ENCODE measurements at places on chromosomes 2 and 18.
A peak's percentile ranks its signal among the peaks of the same experiment; 100 is the strongest.

DNA sequence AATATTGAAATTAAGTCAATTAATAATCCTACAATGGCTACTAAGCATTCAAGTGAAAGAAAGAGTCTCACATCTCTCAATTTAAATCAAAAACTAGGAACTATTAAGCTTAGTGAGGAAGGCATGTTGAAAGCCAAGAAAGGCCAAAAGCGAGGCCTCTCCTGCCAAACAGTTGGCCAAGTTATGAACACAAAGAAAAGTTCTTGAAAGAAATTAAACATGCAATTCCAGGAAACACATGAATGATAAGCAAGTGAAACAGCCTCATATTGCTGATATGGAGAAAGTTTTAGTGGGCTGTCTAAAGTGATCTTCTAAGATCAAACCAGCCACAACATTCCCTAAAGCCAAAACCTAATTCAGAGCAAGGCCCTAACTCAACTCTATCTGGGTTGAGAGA is 11.8 kb downstream of the RDH14 start:
- no peak for DNase-seq

DNA sequence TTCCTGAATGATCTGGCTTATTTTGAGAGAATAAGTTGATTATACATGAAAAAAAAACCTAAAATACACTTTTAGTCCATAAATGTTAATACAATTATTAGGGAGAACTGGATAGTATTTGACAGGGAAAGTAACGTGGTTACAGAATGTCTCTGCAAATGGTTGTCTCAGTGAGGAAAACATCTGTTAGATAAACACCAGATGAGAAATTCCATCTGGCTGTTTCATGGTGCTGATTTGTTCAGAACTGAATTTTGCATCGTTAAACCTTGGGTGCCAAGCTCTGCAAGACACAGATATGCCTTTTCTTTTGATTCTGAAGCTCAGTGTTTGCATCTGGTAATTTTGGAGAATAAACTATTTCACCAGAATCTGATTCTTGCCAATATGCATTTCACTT is 90.4 kb downstream of the SCN3A start:
- peak; percentile 61 for DNase-seq

DNA sequence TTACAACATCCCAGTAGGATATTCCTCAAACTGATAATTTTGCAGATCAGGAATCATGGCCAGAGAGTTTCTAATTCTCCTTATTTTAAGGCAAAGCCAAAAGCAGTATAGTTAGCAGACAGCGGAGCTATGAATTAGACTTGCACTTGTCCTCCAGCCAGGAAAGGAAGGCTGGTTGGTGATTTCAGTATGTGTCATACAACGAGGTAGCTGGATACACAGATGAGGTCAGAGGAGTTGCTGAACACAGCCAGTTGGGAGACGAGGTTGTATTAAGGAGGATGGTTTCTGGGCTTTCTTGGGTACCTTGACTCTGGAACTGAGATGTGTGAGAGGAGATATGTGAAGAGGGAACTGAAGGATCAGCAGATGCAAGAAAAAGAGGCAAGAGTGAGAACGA is 185.2 kb downstream of the SOX11 start:
- DNase-seq: peak; percentile 84

DNA sequence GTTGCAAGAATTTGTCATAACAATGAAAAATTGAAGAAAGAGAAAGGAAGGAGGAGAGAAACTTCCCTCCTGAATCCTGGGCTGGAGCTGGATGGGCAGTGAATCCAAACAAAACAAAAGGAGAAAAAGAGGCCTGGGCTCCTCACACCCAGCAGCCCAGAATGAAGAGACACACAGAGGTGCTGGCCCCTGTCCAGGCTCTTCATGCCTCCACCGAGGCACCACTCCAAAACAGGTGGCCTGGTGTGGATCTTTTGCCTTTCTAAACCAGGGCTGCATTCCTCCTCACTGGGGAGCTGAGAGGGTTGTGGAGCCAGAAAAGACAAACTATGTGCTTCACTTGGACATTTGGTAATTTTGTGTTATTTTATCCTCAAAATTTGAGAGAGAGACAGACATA is 76.0 kb downstream of the FAM124B start:
- DNase-seq: no peak

GRCh38 chr2:231170055-231170454 is 28.4 kb upstream of the ARMC9 start:
- no peak for DNase-seq

GRCh38 chr2:18362696-18363095 is 197.8 kb downstream of the RDH14 start:
- peak; percentile 99 for DNase-seq

GRCh38 chr2:222442665-222443064 is 18.3 kb downstream of the SGPP2 start:
- DNase-seq: no peak

GRCh38 chr2:168583064-168583709 is 127.1 kb downstream of the CERS6 start:
- peak; percentile 65 for DNase-seq

DNA sequence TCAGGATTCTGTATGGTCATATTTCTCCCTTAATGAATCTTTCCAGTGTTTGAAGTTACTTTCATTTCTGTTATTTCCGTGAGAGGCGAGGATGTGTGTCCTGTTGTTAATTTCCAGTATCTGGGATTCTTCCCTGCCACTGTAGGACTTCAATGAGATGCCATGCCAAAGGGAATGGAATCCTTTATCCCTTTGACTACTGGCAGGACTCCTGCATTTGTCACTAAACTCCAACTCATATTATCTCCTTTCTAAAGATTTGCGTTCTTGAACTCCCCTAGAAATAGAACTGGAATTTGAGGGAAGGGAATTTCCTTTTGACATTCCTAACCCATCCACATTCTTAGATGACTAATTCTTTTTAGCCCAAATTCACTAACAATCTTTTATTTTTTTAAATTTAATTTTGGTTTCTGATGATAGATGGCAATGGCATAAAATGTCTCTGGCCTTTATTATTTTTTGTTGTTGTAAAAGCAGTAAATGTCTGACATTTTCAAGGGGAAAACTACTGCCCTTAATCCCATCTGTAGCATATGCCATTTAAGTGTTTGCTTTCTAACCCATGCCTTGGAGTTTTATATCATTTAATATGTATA is 87.8 kb upstream of the EML6 start:
- peak; percentile 72 for DNase-seq

DNA sequence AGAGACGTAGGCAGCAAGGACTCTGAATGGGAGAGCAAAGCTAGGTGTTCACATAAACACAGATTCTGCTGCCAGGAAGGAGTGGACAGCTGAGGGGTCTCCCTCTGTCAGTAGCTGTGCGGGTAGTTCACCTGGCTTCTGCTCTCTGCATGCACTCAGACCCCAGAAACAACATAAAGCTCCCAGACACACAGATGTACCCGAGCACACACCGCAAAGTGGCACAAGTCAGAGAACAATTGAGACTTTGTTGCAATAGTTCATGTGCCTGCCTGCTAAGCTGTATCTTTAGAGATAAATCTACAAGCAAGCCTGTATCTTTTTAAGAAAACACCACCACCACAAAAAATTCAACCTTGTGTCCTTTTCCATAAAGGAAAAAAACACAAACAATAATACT is 420.0 kb upstream of the ST6GAL2 start:
- no peak for DNase-seq

- peak; percentile 96 for DNase-seq
Observed at GRCh38 chr18:2515171-2515787, 56.0 kb downstream of the METTL4 start.

DNA sequence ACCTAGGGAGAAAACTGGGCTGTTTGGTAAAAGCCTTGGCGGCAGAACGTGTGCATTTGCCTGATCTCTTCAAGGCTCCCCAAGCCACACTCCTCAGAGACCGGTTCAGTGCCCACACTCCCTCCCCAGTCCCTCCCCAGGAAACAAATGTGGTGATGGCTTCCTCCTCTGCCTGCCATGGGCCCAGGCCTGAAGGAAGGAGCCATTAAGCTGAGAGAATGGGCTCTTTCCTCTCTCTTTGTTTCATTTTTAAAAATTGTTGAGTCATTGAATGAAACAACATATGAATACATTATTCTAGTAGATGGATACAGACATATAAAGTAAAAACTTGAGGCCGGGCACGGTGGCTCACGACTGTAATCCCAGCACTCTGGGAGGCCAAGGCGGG is 50.6 kb upstream of the YWHAQ start:
- no peak for DNase-seq

- DNase-seq: peak; percentile 5
Observed at GRCh38 chr2:155997538-155997937, 335.0 kb downstream of the NR4A2 start.

GRCh38 chr2:26767894-26768487 is 3.9 kb downstream of the SLC35F6 start:
- DNase-seq: no peak

GRCh38 chr2:10619643-10620042 is 70.1 kb downstream of the NOL10 start:
- peak; percentile 38 for DNase-seq

- peak; percentile 79 for DNase-seq
Observed at GRCh38 chr2:46643951-46644350, 164.6 kb downstream of the TMEM247 start.

GRCh38 chr18:72820571-72820970 is 47.2 kb downstream of the NETO1 start:
- DNase-seq: no peak

GRCh38 chr2:42342795-42343241 is 18.2 kb downstream of the COX7A2L start:
- DNase-seq: no peak

- DNase-seq: no peak
Observed at GRCh38 chr2:115939902-115940301, 1497.5 kb downstream of the DPP10 start.

DNA sequence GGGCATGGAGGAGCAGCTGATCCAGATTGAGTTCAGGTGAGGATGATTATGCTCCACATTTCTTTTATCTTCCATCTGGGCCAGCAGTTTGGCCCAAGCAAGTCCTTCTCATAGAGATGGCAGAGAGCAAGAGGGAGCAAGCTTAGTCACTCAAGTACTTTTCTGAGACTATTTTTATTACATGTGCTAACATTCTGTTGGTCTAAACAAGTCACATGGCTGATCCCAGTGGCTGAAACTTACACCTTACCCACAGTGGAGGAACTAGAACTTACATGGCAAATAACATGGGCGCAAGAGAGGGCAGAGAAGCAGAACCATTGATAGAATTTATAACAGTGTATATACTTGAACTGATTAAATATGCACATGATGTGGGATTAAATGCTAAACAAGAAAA is 105.7 kb downstream of the KYNU start:
- DNase-seq: no peak

GRCh38 chr2:239669899-239670460 is 269.2 kb upstream of the HDAC4 start:
- DNase-seq: no peak

DNA sequence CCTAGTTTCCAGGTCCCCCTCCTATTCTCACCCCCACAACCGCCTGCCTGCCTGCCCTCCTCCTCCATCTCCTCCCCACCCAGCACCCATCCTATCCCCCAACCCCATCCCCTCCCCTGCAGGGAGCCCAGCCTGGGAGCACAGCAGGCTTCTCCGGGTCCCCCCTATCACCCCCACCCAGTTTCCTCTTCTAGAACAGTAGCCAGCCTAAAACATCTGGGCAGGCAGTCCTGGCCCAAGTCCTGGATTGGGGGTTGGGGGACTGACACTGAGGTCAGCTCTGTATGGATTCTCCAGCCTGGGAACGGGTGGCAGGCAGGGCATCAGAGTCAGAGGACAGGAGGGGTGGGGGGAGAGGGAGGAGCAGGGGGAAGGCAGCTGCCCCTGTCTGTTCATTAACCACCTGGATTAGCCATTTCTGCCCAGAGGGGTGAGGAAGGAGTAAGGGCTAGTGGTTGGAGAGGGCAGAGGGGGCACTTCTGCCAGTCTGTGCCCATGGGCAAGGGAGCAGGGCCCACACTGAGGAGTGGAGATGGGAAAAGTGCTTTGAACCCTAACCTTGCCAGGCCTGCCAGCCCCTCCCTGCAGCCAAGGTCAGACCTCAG is 60.0 kb downstream of the TNS1 start:
- DNase-seq: no peak

DNA sequence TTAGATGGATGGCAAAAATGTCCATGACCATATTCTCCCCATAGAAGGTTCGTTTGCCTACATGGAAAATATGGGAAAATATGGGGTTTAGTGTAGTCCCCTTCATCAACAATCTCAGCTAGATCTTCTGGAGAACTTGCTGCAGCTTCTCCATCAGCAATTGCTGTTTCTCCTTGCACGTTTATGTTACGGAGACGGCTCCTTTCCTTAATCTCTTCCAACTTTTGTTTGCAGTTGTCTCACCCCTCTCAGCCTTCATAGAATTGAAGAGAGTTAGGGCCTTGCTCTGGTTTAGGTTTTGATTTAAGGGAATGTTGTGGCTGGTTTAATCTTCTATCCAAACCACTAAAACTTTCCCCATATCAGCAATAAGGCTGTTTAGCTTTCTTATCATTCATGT is 28.9 kb downstream of the MYCN start:
- DNase-seq: no peak

DNA sequence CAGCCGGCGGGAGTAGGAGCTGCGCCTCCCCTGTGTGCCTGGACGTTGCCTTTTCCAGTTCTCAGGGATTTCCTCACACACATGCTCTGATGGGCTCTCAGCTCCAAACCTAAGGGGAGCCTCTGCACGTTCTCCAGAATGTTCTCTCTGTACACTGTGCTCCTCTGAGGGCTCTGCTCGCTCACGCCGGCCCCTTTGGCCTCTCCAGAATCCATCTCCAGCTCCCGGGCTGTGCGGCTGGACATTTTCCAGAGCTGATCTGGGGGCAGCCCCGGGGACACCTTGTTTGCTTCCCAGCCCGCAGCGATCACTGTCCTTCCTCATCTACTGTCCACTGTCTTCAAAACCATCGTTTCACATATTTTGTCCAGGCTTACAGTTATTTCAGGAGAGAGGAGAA is 245.4 kb upstream of the HDAC4 start:
- no peak for DNase-seq

DNA sequence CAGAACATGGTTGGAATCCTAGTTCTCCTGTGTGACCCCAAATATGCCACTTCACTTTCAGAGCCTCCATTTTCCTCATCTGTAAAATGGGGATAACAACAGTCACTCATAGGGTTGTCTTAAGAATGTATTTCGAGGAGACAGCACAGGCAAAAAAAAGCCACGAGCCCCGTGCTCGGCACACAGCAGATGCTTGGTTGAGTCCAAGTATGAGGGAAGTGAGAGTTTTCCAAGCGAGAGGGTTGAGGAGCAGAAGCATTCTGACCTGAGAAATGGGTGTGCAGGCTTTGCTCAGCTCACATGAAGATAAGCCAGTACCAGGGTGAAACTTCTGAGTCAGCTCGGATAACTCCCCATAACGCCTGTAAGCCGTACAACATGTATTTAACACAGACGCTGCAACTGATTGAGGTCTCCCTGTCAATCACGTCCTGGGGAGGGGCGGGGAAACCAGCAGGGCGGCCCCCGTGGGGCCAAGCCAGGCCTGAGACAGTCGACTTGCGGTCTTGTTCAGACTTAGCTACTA is 23.0 kb upstream of the ODC1 start:
- DNase-seq: no peak

GRCh38 chr18:74114116-74114515 is 33.5 kb downstream of the FBXO15 start:
- no peak for DNase-seq

- DNase-seq: no peak
Observed at GRCh38 chr18:56984731-56985130, 162.2 kb upstream of the BOD1L2 start.

- no peak for DNase-seq
Observed at GRCh38 chr2:158965641-158966040, 2.8 kb upstream of the TANC1 start.

GRCh38 chr2:31675485-31675901 is 94.8 kb upstream of the SRD5A2 start:
- no peak for DNase-seq

GRCh38 chr2:239932881-239933735 is 92.0 kb downstream of the NDUFA10 start:
- DNase-seq: no peak

Data from fibroblast of lung (primary cell).